ENCODE measurements at places on chromosomes 3 and 15.

DNA sequence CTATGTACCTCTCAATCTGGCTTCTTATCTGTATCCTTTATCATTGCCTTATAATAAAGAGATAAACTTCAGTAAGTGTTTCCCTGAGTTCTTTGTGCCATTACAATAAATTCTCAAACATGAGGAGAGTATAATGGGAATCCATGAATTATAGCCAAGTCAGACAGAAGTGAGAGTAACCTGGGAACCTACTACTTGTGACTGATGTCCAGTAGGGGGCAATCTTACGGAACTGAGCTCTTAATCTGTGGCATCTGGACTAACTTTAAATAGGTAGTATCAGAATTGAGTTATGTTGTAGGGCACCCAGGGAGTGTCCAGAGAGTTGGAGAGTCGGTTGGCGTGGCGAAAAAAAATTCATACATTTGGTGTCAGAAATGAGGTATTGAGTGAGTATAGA, 542.6 kb downstream of the ZBBX start:
- DNase-seq = no peak

- DNase-seq = no peak
Observed at GRCh38 chr3:127383656-127384179, 95.9 kb upstream of the PRR20G start.

- DNase-seq = no peak
Observed at GRCh38 chr3:97815149-97815917, 6.5 kb upstream of the CRYBG3 start.

DNA sequence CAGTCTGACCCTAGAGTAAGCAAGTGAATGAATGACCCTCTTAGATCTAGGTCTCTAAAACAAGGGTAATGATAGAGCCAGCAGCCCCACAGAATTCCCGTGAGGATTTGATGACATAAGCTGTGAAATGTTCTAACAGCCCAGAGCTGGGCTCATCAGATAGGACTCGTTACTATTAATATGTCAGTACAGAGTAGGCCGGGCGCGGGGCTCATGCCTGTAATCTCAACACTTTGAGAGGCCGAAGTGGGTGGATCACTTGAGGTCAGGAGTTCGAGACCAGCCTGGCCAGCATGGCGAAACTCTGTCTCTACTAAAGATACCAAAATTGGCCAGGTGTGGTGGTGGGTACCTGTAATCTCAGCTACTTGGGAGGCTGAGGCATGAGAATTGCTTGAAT, 190.3 kb downstream of the FEZF2 start:
- no peak for DNase-seq
